T-cell (primary cell): ENCODE measurements at places on chromosomes 3 and 15.

DNA sequence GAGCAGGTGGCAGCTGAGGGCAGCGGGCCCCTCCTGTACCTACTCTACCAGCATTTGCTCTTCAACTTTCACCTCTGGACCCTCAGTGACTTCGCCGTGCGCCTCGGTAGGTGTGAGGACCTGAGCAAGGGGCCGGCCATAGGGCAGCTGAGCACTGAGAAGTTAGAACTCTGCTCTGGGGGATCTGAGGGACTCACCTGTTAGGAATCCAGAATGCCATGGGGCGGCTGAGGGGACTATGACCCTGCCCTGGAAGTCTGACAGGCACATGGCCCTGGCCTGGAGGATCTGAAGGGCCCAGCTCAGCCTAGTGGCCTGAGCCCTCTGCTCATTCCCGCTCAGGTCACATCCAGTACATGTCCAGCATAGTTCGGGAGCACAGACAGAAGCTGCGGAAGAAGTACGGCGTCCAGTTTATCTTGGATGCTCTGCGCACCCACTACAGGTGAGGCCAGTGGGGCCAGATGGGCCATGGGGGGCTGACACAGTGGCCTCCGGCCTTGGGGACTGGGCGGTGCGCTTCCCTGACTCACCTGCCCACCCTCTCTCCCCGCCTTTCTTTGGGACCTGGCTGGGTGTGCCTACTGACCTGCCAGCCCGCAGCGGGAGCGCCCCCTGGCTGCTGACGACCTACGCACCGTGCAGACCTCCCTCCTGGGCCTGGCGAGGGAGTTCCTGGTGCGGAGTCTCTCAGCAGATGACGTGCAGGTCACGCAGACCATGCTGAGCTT is 18.8 kb downstream of the NBEAL2 start:
- no peak overlapping the region for H3K27ac ChIP-seq
- DNase-seq, result peak; percentile 58
- peaks cover 37% of the 10 kb centered on the region for H3K4me1 ChIP-seq
- no peak overlapping the region for H3K4me3 ChIP-seq
- peaks cover 32% of the 10 kb centered on the region for H3K36me3 ChIP-seq
- no peaks in the 10 kb centered on the region for H3K27me3 ChIP-seq

DNA sequence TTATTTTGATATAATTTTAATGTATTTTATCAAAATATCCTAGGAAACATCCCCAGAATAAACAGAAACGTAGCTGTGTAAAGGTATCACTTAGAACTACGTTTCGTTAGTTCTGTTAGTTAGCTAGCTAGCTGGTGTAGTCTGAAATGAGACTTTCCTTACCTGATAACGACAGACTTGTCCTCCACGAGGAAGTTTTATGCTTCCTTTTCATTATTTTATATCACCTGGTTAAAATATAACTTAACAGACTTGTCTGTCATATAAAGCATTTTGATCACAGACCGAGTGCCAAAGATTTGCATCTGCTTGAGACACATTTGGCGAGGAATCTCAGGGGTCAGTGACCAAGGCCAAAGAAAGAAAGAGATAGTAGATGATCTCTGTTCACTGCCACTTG is 829.5 kb downstream of the VGLL3 start:
- no peaks in the 10 kb centered on the region for H3K36me3 ChIP-seq
- no peaks in the 10 kb centered on the region for H3K27me3 ChIP-seq
- no peaks in the 10 kb centered on the region for H3K4me1 ChIP-seq
- H3K27ac ChIP-seq, result no peak overlapping the region
- no peak for DNase-seq

- no peaks in the 10 kb centered on the region for H3K4me1 ChIP-seq
- no peak overlapping the region for H3K27ac ChIP-seq
- no peak for DNase-seq
- H3K27me3 ChIP-seq, result no peaks in the 10 kb centered on the region
Observed at GRCh38 chr3:12307136-12307535, 18.3 kb downstream of the PPARG start.

GRCh38 chr15:56917652-56918045 is 795 bp upstream of the TCF12 start:
- H3K27me3 ChIP-seq, result no peaks in the 10 kb centered on the region
- no peak for DNase-seq
- no peaks in the 10 kb centered on the region for H3K36me3 ChIP-seq
- peak overlapping the region; percentile 80 for H3K4me3 ChIP-seq
- H3K4me1 ChIP-seq, result peaks cover 19% of the 10 kb centered on the region

GRCh38 chr15:71252044-71252739 is 136.9 kb downstream of the THSD4 start:
- no peaks in the 10 kb centered on the region for H3K36me3 ChIP-seq
- H3K4me3 ChIP-seq, result no peak overlapping the region
- no peak overlapping the region for H3K27ac ChIP-seq
- no peaks in the 10 kb centered on the region for H3K27me3 ChIP-seq
- H3K4me1 ChIP-seq, result no peaks in the 10 kb centered on the region

- no peak overlapping the region for H3K27ac ChIP-seq
- H3K27me3 ChIP-seq, result no peaks in the 10 kb centered on the region
- DNase-seq, result no peak
Observed at GRCh38 chr3:163056874-163057497, 1560.4 kb downstream of the OTOL1 start.

DNA sequence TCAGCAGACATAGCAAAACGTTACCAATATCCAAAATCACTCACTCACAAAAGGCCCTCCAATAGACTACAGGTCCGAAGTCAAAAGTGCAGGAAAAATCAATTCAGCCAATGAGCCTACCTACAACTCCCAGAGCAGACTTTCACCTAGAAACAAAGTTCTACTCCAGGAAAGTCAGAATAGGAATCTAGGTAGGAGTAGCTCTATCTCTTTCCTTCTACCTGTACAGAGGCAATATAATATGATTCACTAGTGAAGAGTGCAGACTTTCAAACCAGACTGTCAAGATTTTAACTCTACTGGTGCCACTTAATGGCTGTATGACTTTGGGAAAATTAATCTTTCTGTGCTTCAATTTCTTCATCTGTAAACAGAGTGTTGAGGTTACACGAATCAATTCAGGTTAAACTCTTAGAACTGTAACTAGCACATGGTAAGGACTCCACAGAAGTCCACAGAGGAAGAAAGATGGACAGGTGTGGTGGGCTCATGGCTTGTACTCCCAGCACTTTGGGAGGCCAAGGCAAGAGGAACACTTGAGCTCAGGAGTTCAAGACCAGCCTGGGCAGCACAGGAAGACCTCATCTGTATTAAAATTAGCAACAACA is 9.4 kb downstream of the DCUN1D1 start:
- DNase-seq, result no peak
- no peak overlapping the region for H3K27ac ChIP-seq
- no peaks in the 10 kb centered on the region for H3K36me3 ChIP-seq
- peaks cover 5% of the 10 kb centered on the region for H3K4me1 ChIP-seq
- no peak overlapping the region for H3K4me3 ChIP-seq
- H3K27me3 ChIP-seq, result no peaks in the 10 kb centered on the region

DNA sequence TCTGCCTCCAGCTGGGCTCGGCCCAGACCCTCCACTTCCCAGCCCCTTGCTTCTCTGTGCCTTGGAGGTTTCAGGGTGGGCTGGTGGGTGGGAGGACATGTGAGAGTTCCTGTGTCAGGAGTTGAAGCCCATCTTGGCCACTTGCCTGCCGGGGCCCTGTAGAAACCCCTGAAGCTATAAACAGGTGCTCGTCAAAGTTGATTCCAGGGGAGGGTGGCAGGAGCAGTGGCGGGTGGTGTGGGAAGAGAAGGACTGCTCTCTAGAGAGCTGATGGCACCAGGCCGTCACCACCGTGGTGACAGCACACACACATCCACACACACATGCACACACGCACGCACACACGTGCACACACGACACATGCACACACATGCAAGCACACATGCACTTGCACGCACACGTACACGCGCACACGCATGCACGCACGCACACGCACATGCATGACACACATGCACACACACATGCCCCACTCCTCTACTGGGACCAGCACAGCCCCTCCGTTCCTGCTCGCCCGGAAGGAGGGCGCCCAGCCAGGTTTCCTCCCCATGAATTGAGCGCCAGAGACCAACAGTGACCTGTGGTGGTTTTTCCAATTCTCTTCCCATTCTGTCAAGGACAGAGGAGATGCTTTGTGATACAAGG is 56.3 kb upstream of the CGNL1 start:
- H3K4me1 ChIP-seq, result no peaks in the 10 kb centered on the region
- no peak overlapping the region for H3K27ac ChIP-seq
- no peaks in the 10 kb centered on the region for H3K27me3 ChIP-seq
- no peak for DNase-seq
- no peaks in the 10 kb centered on the region for H3K36me3 ChIP-seq

- H3K4me3 ChIP-seq, result no peak overlapping the region
- DNase-seq, result no peak
- H3K27me3 ChIP-seq, result no peaks in the 10 kb centered on the region
- peaks cover 10% of the 10 kb centered on the region for H3K36me3 ChIP-seq
- no peaks in the 10 kb centered on the region for H3K4me1 ChIP-seq
- no peak overlapping the region for H3K27ac ChIP-seq
Observed at GRCh38 chr15:41914411-41914810, 20.6 kb upstream of the SPTBN5 start.

GRCh38 chr3:167996514-167996913 is 99.2 kb downstream of the GOLIM4 start:
- H3K36me3 ChIP-seq, result no peaks in the 10 kb centered on the region
- DNase-seq, result no peak
- no peaks in the 10 kb centered on the region for H3K27me3 ChIP-seq
- H3K4me1 ChIP-seq, result no peaks in the 10 kb centered on the region
- H3K4me3 ChIP-seq, result no peak overlapping the region
- H3K27ac ChIP-seq, result no peak overlapping the region

DNA sequence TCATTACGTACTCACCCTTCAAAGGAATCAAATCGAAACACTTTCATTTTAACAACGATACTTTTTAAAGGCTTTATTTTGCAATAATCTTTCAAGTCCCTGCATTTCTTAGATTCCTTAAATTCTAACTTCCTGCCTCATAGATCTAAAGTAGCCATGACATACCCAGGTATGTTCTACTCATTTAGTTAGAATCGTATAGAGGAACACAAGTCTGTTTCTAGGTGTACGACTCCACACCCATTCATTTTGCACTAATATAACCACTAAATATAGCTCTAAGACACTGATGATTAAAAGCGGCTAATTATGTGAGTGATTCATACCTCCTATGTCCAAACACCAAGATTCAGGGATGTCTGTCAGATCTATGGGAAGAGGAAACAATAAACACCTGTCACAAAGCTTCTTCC is 1.3 kb downstream of the ATP13A3 start:
- peak overlapping the region; percentile 82 for H3K27ac ChIP-seq
- H3K36me3 ChIP-seq, result no peaks in the 10 kb centered on the region
- H3K4me1 ChIP-seq, result peaks cover 5% of the 10 kb centered on the region
- peak overlapping the region; percentile 69 for H3K4me3 ChIP-seq
- no peaks in the 10 kb centered on the region for H3K27me3 ChIP-seq
- DNase-seq, result no peak

DNA sequence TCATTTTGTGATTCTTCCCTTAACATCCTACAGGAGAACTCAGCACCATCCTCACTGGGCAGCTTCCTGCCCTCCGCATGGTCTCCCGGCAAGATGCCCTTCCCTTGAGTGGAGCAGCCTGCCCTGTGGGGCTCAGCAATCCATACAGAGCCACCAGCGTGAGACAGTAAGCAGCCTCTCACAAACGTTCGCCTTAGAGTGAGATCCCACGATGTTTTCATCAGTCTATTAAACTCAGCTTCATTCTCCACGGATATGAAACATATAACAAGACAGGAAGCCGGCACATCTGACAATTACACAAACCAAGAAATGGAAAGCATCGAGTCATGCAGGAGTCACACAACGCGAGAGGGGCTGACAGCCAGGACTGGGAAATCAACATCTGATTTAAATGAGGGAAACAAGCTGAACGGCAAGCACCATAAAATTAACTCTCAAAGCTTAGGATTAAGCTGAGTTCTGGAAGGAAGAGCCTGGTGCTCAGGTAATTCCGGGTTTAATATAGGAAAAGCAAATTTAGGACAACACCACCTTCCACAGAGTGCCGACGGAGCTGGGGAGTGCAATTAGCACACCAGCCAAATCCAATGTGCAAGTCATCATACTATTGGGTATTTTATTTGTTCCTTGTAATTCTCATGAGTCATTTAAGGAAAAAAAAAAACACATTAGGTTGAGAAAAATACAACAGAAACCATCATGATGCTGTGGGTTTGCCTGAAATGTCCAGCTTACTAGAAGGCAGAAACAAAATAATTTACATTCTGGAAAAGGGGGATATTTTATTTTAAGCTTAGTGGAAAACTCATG is 272.0 kb downstream of the OCA2 start:
- no peaks in the 10 kb centered on the region for H3K4me1 ChIP-seq
- no peaks in the 10 kb centered on the region for H3K27me3 ChIP-seq
- H3K27ac ChIP-seq, result no peak overlapping the region

DNA sequence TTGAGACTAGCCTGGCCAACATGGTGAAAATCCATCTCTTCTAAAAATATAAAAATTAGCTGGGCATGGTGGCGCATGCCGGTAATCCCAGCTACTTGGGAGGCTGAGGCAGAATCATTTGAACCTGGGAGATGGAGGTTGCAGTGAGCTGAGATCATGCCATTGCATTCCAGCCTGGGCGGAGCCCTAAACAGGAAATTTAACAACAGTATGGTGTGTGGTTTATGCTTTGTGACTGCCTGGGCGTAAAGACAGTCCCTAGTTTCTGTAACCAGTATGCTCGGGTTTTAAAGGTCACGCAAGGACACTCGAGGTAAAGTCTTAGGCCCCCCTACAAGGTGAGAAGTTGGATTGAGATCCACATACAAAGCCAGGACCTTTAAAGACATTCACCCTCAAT is 43.3 kb downstream of the USP50 start:
- DNase-seq, result no peak
- H3K36me3 ChIP-seq, result peaks cover 34% of the 10 kb centered on the region
- no peaks in the 10 kb centered on the region for H3K4me1 ChIP-seq
- H3K27ac ChIP-seq, result no peak overlapping the region
- no peaks in the 10 kb centered on the region for H3K27me3 ChIP-seq
- H3K4me3 ChIP-seq, result no peak overlapping the region

DNA sequence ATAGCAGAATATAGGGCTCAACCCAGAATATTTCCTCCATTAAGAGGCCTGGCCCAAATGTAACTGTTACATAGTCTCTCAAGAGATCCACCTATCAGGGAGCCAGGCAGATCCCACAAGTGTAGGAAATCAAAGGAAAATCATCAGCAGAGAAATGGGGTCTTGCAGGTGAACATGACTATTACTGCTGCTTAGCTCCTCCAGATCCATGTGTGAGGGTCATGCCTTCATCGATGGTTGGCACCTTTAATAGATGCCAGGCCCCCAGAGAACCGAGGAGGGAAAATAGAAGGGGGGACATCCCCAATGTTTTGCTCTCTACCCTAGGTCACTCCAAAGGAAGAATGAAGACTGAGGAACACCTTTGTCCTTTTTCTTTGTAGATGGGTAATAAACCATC is 1029.9 kb upstream of the CADM2 start:
- no peak overlapping the region for H3K4me3 ChIP-seq
- no peaks in the 10 kb centered on the region for H3K27me3 ChIP-seq
- no peak overlapping the region for H3K27ac ChIP-seq
- DNase-seq, result no peak
- H3K36me3 ChIP-seq, result no peaks in the 10 kb centered on the region

GRCh38 chr15:75107516-75107907 is 84.1 kb downstream of the PPCDC start:
- DNase-seq, result no peak
- peaks cover 20% of the 10 kb centered on the region for H3K27me3 ChIP-seq
- no peak overlapping the region for H3K27ac ChIP-seq
- H3K36me3 ChIP-seq, result no peaks in the 10 kb centered on the region

GRCh38 chr3:14699643-14700042 is 24.7 kb downstream of the C3orf20 start:
- H3K27ac ChIP-seq, result no peak overlapping the region
- H3K36me3 ChIP-seq, result no peaks in the 10 kb centered on the region
- no peaks in the 10 kb centered on the region for H3K4me1 ChIP-seq
- H3K4me3 ChIP-seq, result no peak overlapping the region

- DNase-seq, result no peak
- no peaks in the 10 kb centered on the region for H3K36me3 ChIP-seq
- no peak overlapping the region for H3K27ac ChIP-seq
- H3K27me3 ChIP-seq, result no peaks in the 10 kb centered on the region
- H3K4me3 ChIP-seq, result no peak overlapping the region
- H3K4me1 ChIP-seq, result peaks cover 13% of the 10 kb centered on the region
Observed at GRCh38 chr3:122580470-122580869, 3.0 kb downstream of the PARP15 start.
